ENCODE measurements at places on chromosomes 16 and 17. TPM values are rescaled to one million over a fixed set of nuclear protein-coding genes. Genes with fewer than 3 reads are reported as not detected.

Gene CHD9NB
- total RNA-seq, result 0.28 TPM

Gene SGCA
- total RNA-seq, result not detected

Gene GLYR1
- 80.4 TPM for total RNA-seq

- no peak for DNase-seq
Measured at GRCh38 chr17:74393346-74393942, 26.1 kb downstream of the GPR142 start.

DNA sequence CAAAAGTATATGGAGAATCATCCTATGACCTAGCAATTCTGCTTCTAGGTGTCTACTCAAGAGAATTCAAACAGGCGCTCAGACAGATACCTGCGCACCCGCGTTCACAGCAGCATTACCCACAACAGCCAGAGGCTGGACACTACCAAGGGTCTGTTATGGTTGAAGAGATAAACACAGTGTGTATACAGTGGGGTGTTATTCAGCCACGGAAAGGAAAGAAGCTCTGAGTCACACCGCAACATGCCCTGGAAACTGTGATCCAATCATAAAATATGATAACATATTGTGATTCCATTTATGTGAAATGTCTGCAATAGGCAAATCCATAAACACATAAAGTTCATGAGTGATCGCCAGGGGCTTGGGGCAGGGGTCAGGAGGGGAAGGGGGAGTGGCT is 18.0 kb upstream of the JPH3 start:
- no peak for DNase-seq

DNA sequence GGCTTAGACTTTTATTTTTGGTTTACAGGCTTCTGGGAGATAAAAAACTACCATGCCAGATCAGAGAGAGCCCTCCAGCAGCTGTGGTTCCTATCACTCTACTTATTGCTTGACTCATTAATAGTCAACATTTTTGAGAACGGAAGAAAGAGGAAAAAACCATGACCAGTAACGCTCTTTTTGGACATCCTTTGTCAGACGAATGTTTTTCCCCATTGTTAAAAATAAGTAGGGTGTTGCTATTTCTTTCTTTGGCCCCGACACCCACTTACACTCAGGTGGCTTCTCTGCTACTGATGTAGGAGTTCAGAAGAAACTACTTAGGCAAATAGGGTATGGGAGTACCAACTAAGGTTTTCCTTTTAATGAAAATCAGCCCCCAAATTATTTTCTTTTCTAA is 27.5 kb downstream of the TVP23A start:
- no peak for DNase-seq

- DNase-seq, result no peak
Measured at GRCh38 chr16:55929181-55929580, 54.0 kb upstream of the CES5A start.

DNA sequence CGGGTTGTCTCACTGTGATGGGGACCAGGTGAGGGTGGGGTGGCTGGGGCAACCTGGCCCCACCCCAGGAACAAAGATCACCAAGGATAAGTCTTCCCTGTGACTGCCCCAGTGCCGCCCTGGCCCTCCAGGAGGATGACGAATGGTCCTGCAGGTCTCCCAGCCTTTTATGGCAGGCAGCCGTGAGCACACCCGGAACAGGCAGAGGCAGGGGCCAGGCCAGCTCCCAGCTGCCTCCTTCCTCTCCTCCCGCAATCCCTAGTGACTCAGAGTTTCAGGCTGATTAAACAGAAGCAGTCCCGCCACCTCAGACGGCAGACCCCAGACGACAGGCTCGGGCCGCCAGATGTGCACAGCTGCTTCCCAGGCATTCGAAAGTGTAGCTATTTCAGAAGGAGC is 13.3 kb downstream of the JUP start:
- DNase-seq, result no peak
